ENCODE measurements at places on chromosomes 2 and 18.

DNA sequence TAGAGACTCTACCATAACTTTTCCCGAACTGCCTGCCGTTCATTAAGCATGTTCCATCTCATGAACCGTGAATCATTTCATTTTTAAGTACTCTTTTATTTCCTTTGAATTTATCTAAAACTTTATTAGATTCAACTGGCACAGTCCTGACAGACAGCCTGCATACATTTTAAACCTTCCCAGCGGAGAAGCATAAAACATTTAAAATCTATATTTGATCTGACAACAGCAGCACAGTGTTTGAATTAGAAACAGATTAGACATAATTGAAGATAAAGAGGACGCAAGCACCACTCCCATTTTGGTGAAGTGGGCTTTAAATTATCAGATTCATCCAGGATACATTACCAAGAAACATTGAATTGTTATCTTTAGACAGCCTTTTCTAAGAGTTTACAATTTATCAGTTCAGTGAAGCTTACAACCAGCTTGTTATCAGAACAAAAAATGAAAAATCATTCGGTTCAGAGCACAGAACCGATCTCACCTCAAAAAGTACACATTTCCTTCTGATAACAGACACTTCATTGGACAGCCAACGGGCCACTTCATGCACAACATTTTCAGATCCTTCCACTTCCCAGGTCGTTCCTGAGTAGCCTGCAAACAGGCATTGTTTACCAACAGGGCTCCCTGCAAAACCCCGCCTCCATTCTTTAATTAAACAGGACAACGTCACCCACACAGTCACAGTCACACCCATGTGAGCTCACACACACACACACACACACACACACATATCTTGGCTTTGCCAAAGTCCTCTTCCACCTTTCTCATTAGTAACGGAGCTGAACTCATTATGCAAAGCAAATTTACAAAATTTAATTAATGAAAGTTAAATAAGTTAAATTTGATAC is 171.2 kb downstream of the SP3 start:
- no peak for DNase-seq

- DNase-seq: no peak
Observed at GRCh38 chr2:201698588-201699226, at the start of gene MPP4. Gene MPP4, minus strand, starts transcription at chr2:201698644. Its CDS starts 4,690 bp downstream, at chr2:201693954.

DNA sequence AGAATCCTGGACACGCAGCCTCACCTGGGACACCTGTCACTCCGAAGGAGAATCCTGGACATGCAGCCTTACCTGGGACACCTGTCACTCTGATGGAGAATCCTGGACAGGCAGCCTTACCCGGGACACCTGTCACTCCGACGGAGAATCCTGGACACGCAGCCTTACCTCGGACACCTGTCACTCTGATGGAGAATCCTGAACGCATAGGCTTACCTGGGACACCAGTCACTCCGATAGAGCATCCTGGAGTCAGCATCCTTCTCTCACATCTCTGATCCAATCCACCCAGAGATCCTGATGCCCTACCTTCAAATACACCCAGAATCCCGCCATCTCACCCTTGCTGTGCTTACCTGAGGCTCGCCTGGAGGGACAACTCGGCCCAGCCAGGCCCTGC is 154.9 kb downstream of the NDUFA10 start:
- no peak for DNase-seq

DNA sequence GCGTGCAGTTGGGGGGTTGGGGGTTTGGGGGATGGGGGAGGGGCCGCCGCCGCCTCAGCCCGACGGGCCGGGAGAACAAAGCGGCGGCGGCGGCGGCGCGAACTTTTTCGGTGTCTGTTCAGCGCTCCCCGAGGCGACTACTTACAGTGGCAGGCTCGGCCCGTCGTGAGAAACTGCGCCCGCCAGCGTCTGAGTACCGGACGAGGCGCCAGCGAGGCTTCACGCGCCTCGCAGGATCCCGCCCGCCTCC is 172 bp downstream of the PRKD3 start:
- DNase-seq: no peak

- DNase-seq: no peak
Observed at GRCh38 chr18:46419391-46420141, 237.5 kb downstream of the LOXHD1 start.

GRCh38 chr2:9405636-9406035 is 17.7 kb downstream of the ITGB1BP1 start:
- DNase-seq: no peak

DNA sequence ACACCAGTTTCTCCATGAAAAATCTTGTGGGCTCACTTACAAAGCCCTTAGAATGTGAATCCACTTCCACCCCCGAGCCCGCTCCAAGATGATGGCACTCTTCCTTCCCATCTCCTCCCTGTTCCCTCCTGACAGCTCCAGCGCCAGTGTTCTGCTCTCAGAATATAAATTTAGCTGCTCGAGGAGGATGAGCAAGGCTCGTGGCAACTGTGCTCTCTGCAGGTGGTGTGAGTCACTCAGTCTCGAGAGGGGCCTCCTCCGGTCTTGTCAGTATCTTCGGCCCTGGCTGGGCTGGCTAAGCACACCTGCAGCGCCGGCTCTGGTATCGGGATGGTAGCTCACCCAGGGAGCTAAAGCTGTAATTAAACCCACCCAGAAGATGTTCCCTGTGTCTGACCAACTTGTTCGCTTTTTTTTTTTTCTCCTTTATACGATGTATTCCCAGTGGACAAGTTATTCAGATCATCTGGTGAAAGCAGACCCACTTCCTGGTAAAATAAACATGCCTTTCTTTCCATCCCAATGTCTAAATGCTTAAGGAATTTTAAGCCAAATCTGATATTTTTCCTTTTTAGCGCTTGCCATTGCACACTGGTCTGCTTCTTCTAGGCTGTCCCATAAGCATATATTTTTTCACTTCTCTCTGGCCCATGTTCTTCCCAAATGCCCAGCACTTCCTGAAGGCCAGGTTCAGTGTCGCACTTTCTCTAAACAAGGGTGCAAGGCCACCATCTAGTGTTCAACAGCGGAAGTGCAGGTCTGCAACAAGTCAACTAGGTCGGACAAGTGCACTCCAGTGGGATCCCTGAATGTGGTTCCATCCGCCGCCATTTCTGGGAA is 31.4 kb upstream of the YPEL5 start:
- peak; percentile 43 for DNase-seq

DNA sequence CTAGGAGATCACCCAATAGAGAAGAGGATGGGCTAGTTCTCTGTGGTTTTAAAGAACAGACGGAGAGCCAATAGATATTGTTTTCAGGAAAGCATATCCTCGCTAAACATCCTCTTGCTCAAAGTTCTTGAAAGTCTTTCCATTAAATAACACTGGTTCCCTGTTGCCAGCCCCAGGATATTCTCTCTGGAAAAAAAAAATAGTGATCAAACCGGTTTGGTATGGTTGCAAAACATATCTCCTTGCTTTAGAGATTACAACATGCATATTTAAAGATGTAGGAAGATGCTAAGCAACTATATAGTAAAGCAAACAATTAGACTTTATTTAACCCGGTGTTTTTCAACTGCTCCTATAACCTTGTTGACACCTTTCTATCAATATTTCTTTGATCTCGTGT is 211.4 kb downstream of the CMPK2 start:
- DNase-seq: no peak

DNA sequence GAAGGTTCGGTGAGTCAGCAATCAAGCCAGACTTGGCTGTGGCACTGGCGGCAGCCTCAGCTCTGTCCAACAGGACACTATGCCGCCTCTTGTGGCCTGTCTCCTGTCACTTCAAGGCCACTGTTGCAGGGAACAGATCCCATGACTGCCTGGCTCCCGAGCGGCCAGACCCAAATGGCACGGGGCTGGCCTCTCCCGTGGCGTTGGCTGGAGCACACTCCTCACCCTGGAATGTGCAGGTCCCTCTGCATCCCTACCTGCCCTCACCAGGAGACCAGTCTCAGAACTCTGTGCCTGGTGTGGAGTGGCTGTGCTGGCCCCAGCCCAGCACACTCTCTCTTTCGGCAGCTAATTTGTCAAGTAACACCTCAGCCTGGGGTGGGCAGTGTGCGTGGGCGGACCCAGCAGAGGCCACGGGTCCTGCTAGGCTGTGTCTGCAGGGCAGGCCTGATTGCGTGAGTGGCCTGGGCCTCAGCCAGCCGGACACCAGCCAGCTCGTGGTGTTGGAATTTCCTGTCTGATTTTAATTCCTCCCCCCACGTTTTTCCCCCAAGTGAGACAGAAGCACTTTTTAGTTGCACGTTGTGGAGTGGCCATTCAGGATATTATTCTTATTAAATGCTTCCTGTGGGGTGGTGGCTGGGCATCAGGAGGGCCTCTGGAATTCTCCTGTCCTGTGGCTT is 179.3 kb downstream of the GLI2 start:
- no peak for DNase-seq

DNA sequence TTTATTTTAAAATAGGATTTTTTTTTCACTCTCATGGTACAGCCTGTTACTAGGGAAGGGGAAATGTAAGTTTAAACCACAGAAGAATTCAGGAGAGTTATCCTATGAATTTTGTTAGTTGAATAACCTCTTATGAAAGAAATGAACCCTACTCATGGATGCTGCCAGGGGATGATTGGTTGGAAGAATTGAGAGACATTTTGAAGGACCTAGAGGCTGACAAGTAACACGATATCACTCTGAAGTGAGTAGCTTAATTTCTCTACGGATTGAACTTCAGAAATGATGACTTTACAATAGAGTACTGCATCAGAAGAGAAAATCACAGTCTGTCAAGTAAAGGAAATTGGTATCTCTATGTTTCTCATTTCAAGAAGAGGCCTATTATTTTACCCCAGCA is 1346.2 kb downstream of the SUCLG1 start:
- no peak for DNase-seq

GRCh38 chr2:185241556-185241955 is 497.0 kb upstream of the FSIP2 start:
- DNase-seq: no peak

GRCh38 chr2:241796209-241796608 is 12.8 kb upstream of the NEU4 start:
- no peak for DNase-seq

- no peak for DNase-seq
Observed at GRCh38 chr2:48424866-48425265, 105.1 kb upstream of the STON1 start.

GRCh38 chr18:78901923-78902794 is 77.5 kb upstream of the SALL3 start:
- DNase-seq: no peak

DNA sequence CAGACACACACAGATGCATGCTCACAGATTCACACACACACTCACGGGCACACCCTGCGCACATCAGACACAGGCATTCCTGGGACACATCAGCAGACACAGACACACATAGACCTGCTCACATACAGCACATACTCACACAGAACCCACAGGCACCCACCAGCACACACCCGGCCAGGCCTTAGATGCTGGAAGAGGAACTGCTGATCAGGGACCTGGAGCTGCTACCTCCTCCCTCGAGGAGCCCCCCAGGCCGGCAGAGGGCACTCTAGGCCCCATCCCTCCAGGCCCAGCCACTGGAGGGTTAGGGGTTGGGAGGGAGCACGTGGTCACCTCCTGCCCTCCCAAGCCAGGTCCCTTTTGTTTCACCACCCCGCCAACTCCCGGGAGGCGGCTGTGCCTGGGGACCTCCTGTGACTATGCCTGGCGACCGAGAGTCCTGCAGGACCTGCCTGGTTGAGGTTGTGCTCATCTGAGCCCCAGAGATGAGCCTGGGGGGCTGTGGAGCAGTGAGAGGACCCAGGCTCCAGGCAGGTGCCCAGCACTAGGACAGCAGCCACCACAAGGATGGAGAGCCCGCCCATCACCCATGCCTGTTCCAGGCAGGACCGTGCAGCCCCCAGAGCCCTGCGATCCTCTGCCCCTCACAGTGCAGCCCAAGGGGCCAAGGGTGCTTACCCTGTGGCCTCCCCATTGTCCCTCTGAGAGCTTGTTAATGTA is 21.0 kb upstream of the PTMA start:
- peak; percentile 71 for DNase-seq

DNA sequence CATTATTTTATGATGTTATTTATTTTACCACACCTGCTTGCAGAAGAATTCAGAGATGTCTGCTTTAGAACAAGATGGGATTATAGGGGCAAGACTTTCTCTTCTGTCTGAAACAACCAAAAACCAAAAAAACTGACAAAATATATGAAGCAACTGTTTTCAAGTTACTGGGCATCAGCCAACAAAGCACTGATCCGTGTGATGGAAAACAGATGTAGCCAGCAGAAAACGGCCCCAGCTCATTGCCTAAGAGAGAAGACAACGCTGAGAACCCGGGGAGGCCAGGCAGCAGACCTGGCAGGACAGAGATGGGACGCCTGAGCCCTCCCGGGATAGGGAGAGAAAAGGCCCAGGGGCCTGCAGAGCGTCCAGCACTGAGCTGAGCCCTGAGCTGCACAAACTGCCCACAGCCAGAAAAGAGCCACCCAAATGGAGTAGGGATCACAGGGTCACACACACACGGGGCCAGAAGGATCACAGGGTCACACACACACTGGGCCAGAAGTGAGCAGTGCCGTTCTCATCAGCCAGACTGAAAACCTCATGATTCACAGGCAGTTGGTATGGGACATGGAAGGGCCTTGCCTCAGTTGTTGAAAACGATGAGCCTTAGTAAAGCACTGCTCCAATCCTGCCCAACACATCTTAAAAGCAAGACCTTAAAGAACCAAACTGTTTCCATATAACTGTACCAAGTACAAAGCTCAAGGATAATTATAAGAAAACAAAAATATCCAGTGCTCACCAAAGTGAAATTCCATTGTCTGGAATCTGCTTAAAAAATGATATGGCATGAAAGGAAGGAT is 12.1 kb downstream of the PXDN start:
- DNase-seq: no peak

DNA sequence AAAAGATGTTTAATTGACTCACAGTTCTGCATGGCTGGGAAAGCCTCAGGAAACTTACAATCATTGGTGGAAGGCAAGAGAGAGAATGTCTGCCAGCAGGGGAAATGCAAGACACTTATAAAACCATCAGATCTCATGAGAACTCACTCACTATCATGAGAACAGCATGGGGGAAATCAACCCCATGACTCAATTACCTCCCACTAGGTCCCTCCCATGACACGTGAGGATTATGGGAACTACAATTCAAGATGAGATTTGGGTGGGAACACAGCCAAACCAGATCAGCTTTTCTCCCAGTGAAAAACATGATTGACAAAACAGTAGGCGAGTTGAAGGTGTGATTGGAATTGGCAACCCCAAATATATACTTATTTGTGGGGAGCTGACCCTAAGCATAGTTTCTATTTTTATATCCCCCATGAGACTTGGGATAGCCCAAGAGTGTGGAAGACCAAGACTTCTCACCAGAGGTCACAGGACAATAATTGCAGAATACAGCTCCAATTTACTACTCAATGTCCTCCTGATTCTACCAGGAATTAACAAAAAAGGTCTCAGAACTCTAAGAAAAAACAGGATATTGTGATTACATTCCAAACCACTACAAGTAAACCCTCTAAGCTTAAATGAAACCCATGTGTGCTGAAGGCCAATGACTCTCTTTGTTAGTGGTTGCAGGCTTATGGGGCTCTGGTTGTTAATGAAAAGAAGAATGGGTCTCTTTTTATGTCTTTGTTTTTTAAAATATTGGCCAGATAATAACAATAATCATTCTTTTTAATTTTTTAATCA is 96.1 kb upstream of the PIK3C3 start:
- no peak for DNase-seq

Data from stimulated activated CD4-positive, alpha-beta T cell treated with anti-CD3 and anti-CD28 coated beads, Interleukin-4, amount 100 ng/mL, for 4 hours (primary cell).